H7 (cell line): ENCODE measurements at places on chromosomes 11 and 22.

DNA sequence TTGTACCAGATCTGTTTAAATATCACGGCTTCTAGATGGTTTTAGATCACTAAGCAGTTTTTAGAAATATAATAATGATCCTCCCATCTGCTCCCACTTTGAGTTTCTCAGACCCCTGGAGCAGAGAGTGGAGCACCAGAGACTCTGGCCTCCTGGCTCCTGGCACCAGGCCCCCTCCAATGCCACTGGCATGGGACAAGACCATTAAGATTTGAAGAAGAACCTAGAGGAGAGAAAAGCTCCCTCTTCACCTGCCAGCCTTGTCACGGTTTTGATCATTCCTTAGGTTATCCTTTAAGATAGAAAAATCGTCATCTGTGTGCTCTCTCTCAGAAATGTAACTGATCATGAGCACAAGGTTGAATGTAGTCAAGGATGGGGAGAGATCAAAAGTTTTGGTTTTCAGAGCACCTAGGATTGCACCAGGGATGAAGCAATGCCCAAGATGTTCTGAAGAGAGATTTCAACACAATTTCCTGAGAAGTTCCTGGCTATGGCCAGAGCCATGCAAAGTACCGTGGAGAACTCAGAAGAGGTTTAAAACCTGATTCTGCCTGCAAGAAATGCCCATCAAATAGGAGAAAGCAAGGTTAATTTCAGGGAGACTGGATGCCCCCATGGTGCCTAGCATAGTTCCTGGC, 22.2 kb downstream of the IL10RA start:
- no peak for DNase-seq

DNA sequence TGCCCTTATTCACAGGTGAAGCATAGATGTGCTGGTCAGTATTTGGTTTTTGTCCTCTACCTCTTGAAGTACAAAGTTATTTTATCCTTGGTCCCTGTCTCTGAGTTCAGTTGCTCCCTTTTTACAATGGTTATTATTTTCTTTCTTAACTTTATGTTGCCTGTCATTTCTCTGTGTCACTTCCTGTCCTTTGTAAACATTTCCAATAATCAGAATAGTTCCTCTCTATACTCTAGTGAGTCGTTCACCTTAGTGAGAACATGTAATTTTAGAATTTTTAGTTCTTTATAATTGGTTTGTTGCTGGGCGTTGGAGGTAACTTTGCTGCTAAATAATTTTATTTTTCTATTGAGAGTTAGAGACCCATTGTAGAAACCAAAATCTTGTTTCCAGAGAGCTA, 16.0 kb downstream of the CSTPP1 start:
- DNase-seq, result no peak

DNA sequence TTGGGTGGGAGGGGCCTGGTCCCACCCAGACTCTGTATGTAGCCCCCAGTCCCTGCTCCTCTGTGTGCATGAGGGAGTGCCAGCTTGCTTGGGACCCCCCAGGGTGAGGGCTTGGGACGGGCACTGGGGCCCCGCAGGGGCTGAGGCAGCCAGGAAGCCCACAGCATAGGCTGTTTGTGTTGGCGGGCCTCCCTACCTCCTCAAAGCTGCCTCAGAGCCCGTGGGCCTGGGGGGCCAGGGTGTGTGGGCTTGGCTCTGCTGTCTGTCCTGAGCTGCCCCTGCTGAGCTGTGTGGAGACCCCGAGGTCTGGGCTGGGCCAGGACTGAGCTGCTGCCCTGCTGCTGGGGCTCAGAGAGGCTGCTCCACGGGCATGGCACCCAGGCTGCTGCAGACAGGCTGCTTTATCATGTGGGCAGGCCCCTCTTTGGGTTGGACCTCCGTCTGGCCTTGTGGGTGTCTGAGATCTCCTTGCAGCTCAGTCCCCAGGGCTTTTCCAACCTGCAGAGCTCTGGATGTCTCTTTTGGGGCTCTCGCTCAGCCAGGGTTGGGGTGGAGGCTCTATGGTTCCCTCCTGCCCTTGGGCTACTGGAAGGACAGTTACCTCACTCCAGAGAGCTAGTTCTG, 3.3 kb downstream of the TSPAN4 start:
- no peak for DNase-seq

GRCh38 chr11:124442442-124442841, 3.1 kb downstream of the OR8B8 start:
- peak; percentile 7 for DNase-seq

DNA sequence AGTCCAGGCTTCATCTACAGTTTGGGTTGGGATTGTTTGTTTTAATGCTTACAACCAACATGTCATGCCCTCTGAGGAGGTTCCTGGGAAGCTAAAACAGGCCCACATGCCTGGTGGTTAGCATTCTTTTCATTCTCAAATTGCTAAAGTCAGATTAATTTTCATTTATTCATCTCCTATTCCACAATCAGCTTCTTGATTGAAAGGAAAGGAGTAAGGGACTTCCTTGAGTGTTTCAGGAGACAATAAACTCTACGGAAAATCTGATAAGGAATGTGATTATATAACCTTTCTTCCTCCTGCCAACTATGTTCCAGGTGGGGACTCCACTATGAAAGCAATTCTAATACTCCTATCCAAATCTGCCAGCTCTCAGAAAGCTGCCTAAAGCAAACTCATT, 30.8 kb downstream of the MRTFA start:
- DNase-seq, result no peak

- DNase-seq, result no peak
Measured at GRCh38 chr11:3022300-3022967, 30.3 kb upstream of the NAP1L4 start.

DNA sequence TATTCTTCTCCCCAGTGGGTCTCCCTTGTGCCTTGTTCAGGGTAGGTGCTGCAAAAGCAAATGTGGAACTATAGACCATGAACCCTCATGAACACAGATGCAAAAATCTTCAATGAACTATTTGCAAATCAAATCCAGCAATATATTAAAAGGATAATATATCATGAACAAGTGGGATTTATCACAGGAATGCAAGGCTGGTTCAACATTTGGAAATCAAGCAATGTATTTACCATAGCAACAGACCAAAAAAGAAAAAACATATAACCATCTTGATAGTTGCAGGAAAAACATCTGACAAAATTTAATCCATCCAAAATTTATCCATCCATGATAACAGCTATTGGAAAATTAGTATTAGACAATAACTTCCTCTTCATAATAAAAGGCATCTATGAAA, 11.4 kb upstream of the OSBPL5 start:
- no peak for DNase-seq

DNA sequence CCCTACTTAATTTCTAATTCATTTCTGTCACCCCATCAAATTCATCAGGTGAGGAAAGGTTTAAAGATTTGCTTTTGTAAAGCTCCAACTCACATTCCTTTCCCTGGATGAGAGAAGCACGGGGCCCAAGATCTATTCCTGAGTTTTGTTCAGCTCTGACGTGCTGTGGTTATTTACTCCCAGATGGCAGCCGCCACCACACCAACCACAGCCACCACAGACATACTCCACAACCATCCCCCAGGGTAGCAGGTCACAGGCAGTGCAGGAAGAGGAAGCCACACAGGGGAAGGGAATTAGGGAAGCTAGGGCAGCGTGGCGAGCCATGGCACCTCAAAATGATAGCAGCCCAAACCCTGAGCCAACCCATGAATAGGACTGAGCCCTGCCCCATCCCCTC, 63.5 kb upstream of the CSNK2A3 start:
- DNase-seq, result no peak

DNA sequence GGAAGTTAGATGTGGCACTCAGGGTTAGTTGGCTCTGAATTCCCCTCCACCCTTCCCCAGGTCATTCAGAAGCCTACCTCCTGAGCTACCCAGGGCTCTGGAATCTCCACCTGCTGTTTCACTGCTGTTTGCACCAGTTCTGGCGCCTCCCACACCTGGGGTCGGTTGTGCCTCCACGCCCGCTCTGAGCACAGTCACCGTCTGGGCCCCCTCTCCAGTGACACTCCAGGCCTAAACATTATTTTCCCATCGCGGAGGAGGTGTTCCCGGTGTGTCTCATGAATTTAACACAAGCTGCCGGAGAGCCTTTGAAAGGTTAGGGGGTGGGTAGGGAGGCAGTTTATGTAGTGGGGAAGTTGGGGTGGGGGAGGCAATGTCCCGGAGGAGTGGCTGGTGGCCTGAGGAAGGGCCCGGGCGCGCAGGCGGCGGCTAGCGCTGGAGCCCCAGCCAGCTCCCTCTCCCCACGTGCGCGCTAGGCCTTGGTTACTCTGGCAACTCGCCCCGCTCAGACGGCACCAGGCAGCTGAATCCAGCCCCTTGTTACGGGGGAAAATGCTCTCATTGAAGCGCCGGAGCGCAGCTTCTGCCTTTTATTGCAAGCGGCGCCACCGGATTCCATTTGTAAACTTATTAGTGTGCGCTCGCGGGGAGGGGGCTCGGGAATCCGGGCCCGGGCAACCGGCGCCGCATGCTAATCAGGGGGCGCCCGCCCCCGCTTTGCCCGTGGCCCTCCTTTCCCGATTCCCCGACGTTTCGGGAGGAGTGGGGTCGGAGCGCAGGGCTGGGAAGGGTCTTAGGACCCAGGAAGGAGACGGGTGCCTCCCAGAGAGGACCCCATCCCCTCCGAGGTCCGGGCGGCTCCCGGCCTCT, 52.4 kb downstream of the GRIK4 start:
- peak; percentile 86 for DNase-seq

DNA sequence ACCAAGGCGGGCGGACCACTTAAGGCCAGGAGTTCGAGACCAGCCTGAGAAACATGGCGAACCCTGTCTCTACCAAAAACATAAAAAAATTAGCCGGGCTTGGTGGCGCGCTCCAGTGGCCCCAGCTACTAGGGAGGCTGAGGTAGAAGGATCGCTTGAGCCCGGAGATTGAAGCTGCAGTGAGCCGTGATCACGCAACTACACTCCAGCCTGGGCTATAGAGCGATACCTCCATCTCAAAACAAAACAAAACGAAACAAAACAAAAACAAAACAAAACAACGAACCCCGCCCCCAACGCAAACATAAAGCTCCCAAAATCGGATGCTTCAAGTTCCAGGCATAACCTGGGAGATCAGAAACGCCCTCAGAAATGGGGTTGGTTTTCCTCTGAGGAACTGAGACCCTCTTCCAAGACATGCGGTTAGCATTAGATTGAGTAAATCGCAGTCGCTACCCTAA, 564 bp downstream of the LRRC51 start:
- DNase-seq, result no peak

DNA sequence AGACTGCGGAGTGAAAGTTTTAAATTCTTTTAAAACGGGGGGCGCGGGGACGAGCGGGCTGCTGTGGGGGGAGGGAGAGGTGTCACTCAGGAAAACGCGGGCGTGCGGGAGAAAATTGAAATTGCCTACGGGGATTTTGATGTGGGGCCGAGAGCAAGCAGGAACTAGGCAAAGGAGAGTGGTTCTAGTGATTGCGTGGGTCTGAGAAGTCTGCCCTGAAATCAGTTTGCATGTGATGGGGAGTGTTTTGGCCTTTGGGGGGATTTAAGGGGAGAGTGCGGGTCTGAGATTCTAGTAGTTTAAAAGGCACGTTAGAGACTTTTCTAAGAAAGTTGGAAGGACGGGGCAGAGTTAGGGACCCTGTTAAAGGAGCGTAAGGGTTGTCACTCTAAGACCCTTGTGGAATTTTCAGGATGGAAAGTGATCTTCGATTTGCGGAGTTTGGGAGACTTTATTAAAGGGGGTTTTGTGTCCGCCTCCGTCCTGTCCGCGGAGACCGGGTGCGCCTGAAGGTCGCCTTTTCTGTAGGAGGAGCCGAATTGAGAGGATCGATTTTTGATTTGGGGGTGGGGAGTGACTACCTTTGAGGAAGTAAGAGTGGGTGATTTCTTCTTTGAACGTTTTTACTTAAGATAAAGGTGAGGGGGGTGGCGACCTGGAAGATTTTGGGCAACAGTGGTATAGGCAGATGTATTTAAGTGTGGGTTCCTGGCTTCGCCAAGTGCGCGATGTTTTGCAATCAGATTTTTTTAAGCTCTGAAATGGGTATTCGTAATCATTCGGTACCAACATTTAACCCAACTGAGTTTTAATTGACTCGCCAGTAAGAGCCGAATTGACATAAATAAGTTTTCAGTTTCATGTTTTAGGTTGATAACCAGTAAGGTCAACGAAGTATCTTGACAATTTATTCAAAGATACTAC, 1.1 kb downstream of the EED start:
- peak; percentile 38 for DNase-seq

DNA sequence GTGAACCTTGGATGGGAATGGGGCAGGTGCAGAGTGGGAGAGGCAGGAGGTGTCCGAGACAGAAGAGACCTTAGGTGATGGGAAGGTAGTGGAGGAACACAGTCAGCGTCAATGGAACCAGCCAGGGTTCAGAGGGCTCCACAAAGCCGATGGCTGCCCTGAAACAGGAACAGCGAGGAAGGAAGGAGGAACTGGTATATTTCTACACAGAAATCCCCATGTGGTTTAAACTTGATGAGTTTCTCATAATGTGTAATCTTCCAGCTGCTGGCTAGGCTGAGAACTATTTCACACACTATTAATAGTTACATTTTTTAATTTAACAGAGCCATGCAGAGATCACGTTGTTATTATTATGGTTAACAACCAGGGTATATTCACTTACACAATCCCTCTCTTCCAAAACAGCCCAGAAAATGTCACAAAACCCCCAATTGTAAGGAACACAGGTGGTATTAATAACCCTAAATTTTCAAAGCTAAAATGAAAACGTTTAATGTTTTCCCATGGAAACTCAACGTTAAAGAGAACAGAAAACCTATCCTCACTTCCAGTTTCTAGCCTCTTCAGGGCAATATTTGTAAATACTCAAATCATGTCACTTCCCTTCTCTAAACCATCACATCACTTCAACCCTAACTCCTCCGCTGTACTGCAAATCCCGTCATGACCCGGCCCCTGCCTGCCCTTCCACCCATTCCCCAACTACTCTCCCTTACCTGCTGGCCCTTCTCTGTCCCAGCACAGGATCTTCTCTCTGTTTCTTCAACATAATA, 74.5 kb upstream of the ARFGAP3 start:
- no peak for DNase-seq

- peak; percentile 60 for DNase-seq
Measured at GRCh38 chr11:967995-968751, 42.5 kb downstream of the AP2A2 start.

DNA sequence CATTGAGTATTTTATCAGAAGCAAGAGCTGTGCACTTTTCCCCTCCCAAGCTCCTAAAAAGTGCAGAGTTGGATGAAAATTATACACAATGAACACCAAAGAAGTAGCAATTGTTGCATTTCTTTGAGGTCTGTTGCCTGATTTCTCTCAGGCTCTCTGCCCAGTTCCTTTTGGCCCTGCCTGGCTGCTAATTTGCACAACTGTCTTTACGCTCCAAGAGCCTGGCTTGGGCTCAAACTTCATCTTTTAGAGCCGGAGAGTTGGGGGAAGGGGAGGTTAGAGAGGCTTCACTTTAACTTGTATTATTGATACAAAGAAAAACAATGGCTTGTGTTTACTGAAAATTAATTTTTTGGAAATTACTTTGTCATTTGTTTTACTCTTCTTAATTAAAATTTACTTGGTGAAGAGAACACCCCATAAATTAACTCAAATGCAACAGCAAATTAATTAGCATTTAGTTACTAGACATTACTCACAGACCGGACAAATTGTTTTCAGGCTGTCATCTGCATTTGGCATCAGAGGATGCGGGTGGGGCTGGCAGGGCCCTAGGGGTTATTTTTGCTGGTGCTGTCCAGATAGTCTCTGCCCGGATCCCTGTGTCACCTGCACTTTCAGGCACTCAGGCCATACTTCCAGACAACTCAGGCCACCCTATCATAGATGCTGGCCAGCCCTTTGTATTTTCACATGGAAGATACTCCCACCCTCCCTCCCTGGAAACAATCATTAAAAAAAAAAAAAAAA, 407.3 kb downstream of the NXPE2 start:
- no peak for DNase-seq

- DNase-seq, result no peak
Measured at GRCh38 chr11:73028611-73029010, 113.5 kb downstream of the FCHSD2 start.
